ENCODE measurements at places on chromosomes 3 and 15.

GRCh38 chr3:126146525-126147146, 33.8 kb downstream of the ALDH1L1 start:
- DNase-seq, result no peak

DNA sequence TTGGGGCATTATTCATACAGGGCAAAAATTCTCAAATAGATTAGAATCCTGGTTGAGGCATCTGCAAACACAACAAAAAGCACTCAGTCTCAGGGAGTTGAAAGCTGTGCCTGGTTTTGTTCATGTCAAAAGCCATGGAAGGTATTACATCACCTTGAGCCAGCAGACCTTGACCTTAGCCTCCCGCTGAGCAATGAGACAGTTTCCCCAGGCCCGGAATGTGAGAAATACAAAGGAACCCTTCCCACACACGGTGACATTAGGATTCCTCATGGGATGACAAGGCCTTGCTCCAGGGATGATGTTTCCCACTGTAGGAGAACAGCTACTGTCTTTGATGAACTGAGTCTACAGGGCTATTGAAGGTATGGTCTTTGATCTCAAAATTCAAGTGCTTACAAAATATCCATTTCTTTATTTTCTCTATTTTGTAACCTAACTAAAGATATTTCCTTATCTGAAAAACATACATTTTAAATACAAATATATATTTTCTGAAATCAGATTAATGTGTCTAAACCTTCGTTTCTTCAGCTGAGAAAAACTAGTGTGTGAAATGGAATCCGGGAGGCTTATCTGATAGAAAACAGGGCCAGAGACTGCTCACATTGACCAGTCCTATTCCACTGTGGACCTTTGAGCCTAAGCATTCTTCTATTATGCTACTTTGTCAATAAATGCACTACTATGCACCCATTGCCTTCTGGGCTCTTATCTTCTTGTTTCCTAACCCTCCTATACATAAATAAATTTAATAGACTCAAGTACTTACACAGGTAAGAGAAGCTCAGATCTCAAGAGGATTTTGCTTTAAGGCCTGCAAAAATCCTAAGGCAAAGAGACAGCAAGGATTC, 298.2 kb downstream of the KBTBD8 start:
- no peak for DNase-seq

GRCh38 chr3:56904552-56905215, 102.9 kb upstream of the ARHGEF3 start:
- DNase-seq, result peak; percentile 24

GRCh38 chr3:136898954-136899353, 36.9 kb downstream of the NCK1 start:
- DNase-seq, result peak; percentile 35

GRCh38 chr3:157154563-157155330, 5.2 kb downstream of the CCNL1 start:
- no peak for DNase-seq

DNA sequence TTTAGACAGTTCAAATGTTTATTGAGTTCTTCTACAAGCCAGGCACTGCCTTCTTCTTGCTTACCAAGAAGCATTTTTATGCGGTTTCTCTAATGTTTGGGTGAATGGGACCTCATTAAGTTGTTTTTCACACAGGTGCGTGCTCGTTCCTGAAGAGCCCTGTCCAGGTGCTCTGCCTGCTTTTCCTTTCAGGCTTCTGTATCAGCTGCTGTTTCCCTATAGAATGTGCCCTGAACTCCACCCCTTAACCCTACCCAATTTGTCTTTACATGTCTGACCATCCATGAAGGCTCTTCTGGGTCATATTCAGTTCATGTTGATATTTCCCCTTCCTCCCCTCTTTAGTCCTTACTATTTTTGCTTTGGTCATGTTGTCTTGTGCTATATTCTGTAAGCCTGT, 22.4 kb upstream of the GOLGA6L10 start:
- DNase-seq, result no peak

DNA sequence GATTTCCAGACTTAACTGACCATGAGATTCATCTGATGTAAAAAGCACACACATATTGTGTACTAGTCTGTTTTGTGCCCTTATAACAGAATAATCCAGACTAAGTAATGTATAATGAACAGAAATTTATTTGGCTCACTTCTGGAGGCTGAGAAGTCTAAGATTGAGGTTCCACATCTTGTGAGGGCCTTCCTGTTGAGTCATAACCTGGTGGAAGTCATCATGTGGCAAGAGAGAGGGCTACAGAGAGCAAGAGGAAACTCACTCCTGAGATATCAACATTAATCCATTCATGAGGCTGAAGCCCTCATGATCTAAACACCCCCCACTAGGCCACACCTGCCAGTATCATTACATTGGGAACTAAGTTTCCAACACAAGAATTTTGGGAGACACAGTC, 977.6 kb downstream of the MCTP2 start:
- no peak for DNase-seq

- DNase-seq, result no peak
These were observed 94.7 kb downstream of the IL5RA start for GRCh38 chr3:3015185-3016089.

DNA sequence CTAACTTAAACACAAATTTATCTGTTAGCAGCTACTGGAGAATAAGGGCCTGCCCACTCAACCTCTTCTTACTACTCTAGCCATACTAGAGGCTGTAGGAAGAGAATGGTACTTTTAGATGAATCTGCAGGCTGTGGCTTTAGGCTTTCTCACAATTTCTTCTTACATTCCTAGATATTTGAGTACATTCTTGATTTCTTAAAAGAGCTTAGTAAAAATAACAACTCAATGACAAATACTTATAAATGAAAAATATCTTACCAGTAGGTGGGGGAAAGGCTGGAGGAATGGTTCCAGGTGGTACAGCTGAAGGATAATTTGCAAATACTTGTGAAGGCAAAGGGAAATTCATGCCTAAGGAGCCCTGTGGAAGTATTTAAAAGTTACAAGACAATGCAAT, 92.9 kb upstream of the GK5 start:
- no peak for DNase-seq

DNA sequence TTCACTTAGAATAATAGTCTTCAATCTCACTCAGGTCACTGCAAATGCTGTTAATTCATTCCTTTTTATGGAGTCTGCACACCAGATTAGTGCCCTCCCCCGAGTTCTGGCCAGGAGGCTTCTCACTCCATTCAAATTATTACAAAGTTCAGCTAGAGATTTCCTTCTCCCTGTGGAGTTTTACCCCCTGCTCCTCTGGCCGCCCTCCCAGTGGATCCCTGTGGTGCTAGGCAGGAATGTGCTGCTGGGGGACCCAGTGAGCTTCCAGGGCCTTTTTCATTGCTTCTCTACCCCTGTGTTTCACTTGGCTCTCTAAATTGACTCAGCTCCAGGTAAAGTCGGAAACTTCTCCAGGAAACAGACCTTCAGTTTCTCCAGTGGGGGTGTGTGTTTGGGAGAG, 42.7 kb upstream of the CD200R1L start:
- DNase-seq, result no peak

- no peak for DNase-seq
These were observed 1.6 kb upstream of the CHST13 start for GRCh38 chr3:126522363-126522788.

DNA sequence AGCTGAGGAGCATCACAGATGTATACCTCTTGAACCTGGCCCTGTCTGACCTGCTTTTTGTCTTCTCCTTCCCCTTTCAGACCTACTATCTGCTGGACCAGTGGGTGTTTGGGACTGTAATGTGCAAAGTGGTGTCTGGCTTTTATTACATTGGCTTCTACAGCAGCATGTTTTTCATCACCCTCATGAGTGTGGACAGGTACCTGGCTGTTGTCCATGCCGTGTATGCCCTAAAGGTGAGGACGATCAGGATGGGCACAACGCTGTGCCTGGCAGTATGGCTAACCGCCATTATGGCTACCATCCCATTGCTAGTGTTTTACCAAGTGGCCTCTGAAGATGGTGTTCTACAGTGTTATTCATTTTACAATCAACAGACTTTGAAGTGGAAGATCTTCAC, 3.0 kb downstream of the CCR8 start:
- no peak for DNase-seq

DNA sequence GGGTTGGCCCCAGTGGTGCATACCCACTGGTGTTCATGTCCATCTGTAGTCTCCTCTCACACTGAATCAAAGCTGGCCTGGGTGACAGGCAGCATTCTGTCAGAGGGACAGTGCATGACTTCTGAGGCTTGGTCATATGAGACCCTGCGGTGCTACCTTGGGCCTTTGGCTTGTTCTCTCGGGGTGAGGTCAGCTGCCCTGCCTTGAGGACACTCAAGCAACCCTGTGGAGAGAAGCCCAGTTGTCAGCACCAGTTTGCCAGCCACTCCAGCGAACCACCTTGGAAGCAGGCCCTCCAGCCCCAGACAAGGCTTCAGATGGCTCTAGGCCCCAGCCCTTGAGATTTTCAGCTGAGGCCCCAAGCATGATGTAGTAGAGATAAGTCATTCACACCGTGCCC, 16.9 kb upstream of the RAB7A start:
- no peak for DNase-seq

DNA sequence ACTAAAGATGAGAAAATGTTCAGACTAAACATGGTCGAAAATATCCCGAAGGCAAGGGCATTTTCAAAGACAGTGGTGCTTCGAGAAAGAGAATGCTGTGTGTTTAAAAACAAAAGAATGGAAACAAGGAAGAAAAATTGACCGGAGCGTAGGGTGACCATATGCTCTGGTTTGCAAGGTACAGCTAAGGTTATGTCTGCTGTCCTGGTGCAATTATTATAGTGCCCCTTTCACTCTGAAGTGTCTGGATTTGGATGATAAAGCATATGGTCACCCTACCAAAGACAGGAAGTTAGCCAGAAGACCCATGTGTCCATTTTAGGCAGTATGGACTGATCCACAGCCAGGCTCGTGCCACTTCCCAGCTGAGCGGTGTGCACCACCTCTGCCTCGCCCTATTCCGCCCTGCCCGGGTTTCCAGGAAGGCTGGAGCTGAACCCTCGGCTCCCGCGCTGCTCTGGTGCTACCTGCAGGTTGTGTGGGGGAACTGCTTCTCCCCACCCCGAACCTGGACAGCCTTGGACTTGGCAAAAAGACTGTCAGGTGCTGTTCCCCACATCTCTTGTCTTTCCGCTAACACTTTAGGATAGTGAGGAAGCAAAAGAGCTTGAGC, 25.2 kb downstream of the GOLGA6D start:
- no peak for DNase-seq

DNA sequence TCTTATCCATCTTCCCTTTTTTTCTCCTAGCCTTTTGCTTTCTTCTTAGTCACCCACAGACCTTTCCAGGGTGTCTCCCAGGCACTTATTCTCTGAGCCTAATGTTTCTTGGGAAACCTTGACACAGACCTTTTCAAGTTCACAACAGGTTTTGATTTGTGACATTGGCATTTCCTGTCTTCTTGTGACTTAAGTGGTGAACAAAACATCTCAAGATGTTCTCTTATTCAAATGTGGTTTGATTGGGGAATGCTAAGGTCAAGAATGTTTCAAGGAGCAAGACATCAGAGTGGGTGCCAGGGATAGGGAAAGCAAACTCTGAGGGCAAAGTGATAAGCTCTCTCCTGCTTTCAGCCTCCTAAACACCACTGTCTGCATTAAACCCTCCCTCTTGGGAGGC, 68.2 kb upstream of the GSK3B start:
- no peak for DNase-seq

DNA sequence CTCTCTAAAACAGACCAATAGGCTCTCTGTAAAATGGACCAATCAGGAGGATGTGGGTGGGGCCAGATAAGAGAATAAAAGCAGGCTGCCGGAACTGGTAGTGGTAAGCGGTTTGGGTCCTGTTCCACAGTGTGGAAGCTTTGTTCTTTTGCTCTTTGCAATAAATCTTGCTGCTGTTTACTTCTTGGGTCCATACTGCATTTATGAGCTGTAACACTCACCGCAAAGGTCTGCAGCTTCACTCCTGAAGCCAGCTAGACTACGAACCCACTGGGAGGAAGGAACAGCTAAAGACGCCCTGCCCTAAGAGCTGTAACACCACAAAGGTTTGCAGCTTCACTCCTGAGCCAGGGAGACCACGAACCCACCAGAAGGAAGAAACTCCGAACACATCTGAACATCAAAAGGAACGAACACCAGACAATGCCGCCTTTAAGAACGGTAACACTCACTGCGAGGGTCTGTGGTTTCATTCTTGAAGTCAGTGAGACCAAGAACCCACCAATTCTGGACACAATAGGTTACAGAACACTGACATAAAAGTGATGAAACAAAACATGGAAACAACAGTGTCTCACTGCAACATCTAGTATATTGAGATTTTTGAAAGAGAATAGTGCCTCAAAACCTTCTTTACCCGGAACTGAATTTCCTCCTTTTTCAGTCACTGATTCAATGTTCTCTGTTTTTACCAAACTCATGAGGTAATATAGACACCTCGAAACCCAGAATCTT, 28.8 kb upstream of the PLSCR2 start:
- no peak for DNase-seq

DNA sequence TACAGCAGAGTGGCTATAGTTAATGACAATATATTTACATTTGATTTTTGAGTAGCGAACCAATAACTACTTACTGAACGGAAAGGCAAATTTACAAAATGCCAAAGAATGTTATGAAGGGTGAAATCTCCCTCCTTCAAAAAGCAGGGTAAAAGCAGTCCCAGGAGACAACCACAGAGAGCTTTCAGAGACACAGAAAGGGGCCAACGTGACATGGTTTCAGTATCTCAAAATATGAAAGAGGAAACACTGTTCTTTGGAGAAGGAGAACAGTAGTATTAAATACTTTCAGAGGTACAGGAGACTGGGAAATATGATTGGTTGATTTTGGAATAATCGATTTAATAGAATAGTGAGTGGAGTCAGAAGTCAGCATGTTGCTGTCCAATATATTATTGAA, 52.3 kb upstream of the ROBO1 start:
- DNase-seq, result no peak

DNA sequence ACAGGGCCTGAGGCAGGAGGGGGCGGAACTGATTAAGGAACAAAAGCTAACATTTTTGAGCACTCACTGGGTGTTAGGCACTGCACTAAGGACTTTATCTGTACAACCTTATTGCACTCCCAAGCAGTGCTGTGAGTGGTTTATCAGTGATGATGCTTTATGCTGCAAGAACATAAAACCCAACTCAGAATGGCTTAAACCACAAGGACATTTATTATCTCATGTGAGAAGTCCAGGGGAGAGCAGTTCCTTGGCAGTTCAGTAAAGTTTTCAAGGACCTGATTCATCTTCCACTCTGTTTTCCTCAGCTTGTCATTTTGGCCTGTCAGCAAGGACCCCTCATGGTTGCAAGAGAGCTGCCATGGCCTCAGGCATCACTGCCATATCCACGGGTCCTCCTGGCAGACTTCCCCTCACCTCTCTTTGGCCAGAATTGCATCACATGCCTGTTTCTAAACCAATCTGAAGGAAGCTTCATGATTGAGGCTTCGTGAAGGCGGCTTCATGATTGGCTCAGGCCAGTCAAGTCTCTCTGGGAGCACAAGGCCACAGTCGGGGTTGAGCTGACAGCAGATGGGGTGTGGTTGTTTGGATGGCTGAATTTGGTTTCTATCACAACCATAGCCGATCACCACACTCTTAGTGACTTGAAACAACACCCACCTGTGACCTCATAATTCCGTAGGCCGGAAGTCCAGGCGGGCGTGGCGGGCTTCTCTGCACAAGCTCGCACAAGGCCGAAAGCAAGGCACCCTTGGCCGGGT, 15.8 kb downstream of the EFCC1 start:
- DNase-seq, result no peak

- DNase-seq, result no peak
These were observed 166.1 kb downstream of the GABRG3 start for GRCh38 chr15:27137127-27137526.

GRCh38 chr3:10280177-10280529, 12.6 kb downstream of the GHRL start:
- no peak for DNase-seq

Data from NCI-H187 treated with DMSO at 0.1 percent for 48 hours (cell line).